Stimulated activated CD4-positive, alpha-beta T cell treated with anti-CD3 and anti-CD28 coated beads, Interleukin-1b, Interleukin-23, amount 100 ng/mL, for 4 hours (primary cell): ENCODE measurements at places on chromosomes 3 and 15.

- DNase-seq, result no peak
Measured at GRCh38 chr15:36742696-36743095, 163.3 kb downstream of the CDIN1 start.

- DNase-seq, result no peak
Measured at GRCh38 chr3:194395212-194395611, 3.9 kb downstream of the GP5 start.

DNA sequence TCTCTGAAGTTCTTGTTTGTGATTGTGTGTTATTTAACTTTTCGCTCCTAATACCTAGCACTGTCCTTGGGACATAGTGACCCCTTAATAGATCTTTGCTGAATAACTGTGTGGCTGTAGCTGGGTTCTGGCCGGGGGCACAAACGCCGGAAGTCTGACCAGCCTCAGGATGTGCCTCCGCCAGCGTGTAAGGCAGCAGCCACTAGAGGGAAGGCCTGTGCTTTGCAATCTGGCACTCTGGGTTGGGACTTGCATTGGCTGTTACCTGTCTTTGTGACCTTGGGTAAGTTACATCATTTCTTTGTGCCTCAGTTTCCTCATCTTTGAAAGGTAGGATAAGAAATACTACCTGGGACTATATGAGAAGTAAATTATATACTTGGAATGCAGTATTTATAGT is 158.7 kb downstream of the GHSR start:
- no peak for DNase-seq

GRCh38 chr15:47814620-47815019 is 97.3 kb downstream of the SEMA6D start:
- no peak for DNase-seq

DNA sequence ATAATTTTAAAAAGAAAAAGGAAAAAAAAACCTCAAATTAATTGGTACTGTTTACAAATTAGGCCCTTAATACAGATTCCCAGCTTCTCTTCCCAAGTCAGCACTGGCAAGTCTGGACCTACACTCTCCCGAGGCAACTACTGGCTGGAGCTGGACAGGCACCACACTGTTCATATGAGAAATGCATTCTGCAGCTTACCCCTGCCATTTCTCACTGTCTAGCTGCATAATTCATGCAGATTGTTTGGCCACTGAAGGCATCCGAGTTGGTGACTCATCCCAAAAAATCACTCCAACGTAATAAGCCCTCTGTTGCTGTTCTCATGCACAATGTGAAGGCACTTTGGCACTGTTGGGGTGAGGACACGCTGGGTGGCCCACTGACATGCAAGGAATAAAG is 45.3 kb downstream of the ROPN1B start:
- no peak for DNase-seq

DNA sequence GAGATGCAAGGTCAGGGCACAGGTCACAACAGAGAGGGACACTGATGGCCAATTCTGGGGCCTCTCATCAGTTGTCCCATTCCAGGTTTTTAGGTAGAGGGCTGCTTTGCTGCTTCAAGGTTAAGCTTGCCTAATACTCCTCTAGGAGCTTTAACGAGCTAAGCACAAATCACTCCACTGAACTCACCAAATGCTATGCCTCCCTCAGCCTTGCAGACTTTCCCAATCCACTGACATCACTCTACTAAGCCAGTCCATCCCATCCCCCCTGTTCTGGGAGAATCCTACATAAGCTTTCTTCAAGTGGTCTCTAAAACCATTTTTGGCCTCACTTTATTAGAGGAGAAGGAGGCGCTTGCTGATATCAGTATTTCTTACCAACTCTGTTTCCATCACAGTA is 24.8 kb upstream of the PDCD6IP start:
- DNase-seq, result no peak

DNA sequence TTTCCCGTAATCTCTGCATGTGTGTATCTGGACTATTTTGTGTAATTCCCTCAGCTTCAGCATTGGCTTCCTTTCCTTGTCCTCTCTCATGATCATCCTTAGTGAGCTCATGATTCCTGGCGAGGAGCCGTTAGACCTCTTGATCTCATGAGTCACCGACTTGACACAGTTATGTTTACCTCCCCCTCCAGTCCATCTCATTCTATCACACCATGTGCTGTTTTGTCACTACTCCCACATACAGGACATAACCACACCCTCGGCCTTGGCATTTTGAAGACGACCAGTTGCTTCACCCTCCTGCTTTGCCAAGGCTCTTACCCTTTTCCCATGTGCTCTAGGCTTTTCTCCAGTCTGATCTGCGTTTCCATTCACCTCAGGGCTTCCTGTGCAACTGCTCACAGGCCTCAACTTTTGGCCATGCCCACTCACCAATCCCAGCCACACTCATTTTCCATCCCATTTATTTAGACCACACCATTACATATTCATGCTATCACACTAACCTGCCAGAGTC is 41.5 kb downstream of the CP start:
- DNase-seq, result no peak

DNA sequence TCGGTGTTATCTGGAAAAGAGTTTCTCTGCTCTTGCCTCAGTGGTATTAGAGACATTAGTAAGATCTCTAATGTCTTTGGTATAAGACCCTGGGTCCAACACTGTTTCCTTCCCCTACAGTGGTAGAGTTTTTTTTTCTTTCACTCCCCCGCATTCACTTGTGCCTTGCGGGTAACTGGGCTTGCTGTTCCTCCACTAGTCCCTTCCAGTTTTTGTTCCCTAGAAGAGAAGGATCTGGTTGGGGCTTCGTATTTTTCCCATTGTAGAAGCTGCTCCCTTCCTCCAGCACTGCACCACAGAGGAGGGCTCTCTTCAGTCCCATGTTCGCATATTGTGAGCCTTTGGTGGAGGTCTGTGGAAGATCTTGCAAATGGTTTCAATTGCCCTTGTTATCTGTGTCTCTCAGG is 13.7 kb downstream of the CTDSPL2 start:
- no peak for DNase-seq

DNA sequence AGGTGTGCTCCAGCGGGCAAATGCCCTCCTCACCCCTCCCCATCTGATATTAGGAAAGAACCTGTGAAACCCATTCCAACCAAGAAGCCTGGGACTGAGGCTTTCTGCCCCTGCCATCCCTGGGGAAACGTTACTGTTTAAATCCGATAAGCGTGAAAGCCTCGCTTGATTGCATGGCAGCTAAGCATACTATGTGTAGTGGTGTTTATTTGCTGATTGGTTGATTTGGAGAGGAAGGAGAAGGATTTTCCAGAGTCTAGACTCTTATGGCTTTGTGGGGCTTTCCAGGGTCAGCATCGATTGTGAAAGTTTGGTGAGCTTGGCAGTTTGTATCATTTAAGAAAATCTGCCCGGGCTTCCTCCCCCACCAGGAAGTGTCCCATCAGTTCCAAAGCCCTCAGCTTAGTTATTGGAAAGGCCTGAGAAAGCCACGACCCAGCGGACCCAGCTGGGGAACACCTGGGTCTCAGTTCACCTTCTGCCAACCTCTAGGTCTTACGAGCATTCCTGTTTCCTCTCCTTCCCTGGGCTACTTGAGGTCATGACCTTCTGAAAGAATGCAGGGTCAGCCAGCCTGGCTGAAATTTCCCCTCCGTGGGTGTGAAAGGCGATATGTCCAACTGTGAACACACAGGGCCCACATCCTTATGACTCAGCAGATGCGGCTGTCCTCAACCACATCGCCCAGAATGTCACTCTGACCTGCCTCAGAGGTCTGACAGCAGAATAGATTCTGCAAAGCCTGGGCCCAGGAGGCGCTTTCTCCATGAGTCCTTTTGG is 62.8 kb upstream of the HERC1 start:
- no peak for DNase-seq

DNA sequence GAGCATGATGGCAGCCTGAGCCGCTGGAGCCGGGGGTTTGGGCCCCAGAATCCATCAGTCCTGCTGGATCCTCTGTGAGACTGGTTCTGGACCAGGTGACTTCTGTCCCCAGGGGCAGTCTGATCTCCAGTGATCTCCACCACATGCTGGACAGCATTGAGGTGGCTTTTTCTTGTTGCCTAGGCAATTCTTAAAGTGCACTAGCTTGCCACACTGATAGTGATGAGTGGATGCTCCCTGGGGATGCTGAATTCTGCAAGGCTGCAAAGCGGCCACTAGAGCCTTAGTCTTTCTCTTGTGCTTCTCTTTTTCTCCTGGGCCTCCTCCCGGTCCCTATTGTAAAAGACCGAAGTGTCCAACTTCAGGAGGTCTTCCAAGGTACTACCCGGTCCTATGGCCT is 70.4 kb upstream of the ATP11B start:
- DNase-seq, result no peak

- no peak for DNase-seq
Measured at GRCh38 chr3:5017925-5018531, 38.8 kb downstream of the BHLHE40 start.

- no peak for DNase-seq
Measured at GRCh38 chr3:156605686-156606605, 51.0 kb upstream of the SSR3 start.

GRCh38 chr15:66591322-66591862 is 25.6 kb upstream of the LCTL start:
- no peak for DNase-seq

GRCh38 chr3:166110102-166110501 is 272.9 kb upstream of the BCHE start:
- DNase-seq, result no peak

DNA sequence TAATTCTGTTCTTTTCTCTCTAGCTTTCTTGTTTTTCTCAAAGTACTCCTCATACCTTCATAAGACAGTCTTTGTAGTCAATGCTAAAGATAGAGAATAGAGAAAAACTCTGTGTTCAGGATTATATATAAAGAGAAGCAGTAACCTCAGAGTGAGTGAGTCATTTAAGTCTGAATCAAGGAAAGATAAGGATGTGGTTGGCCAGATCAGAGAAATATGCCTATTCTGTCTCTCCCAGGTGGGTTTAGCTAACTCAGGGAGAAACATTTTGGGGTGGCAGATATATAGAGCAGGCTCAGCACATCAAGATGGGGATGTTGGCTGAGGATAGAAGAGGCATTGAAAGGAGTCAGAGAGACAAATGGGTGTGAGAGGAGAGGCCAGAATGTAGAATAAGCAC is 31.4 kb downstream of the GTF2E1 start:
- no peak for DNase-seq

DNA sequence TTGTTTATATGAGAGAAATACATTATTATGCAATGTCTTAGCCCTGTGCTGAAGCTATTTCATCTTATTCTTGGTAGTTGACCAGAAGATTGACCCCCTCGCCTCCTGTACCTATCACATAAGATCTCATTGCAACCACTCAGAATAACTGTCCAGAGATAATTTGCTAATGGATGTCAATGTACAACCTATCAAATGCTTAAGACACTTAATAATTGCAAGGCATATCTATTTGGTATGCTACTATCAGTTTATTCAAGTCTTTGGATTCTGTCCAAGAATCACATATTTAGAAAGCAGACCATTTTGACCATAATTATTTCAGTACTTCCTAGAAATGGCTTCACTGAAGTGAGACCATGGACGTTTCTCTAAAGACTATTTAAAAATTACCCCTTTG is 241.6 kb downstream of the GAP43 start:
- no peak for DNase-seq

- no peak for DNase-seq
Measured at GRCh38 chr3:167626490-167626889, 27.3 kb downstream of the WDR49 start.

GRCh38 chr15:89822026-89822425 is 7.4 kb upstream of the ANPEP start:
- DNase-seq, result no peak

DNA sequence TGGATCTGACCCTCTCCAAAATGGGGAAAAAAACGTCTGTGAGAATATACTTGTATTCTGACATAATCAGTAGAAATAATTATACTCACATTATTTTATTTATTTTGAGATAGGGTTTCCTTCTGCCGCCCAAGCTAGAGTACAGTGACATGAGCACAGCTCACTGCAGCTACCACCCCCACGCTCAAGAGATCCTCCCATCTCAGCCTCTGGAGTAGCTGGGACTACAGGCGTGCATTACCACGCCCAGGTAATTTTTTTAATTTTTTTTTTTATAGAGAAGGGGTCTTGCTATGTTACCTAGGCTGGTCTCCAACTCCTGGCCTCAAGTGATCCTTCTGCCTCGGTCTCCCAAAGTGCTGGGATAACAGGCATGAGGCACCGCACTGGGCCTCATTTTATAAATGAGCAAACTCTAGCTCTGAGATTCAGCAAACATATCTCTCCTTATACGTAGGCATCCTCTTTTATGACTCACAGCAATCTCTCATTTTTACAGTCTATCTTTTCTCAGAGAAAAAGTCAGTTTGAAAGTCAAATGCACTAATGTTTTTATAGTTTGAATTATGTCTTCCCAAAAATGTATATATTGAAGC is 989 bp upstream of the VGLL3 start:
- no peak for DNase-seq
